AG08395 (cell line): ENCODE measurements at places on chromosomes 13 and 19.

DNA sequence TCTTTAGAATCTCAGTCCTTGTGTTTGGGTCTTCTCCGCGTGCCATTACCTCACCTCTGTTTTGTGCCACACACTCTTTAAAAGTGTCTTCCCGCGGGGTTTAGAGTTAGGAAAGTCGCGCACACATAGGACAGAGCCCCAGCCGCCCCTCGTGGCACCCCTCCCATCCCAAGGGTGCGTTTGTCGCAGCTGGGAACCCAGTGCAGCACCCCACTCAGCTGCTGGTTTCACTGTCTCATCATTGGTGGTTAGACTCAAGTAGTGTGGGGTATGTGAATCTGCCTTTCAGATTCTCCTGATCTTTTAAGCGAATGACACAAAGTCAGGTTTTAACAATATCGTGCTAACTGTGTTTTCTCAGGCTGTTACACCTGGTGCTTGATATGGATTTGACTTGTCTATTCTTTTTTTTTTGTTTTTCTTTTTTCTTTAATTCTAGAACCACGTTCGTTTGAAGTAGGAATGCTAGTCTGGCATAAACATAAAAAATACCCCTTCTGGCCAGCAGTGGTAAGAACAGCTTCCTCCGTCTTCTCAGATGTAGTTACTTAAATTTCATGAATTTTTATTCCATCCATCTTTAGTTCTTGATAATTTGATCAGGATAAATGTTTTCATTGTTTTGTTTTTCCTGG, 19.5 kb upstream of the NDUFS7 start:
- no peak for DNase-seq

GRCh38 chr13:107838588-107839161, 376.7 kb downstream of the LIG4 start:
- no peak for DNase-seq

DNA sequence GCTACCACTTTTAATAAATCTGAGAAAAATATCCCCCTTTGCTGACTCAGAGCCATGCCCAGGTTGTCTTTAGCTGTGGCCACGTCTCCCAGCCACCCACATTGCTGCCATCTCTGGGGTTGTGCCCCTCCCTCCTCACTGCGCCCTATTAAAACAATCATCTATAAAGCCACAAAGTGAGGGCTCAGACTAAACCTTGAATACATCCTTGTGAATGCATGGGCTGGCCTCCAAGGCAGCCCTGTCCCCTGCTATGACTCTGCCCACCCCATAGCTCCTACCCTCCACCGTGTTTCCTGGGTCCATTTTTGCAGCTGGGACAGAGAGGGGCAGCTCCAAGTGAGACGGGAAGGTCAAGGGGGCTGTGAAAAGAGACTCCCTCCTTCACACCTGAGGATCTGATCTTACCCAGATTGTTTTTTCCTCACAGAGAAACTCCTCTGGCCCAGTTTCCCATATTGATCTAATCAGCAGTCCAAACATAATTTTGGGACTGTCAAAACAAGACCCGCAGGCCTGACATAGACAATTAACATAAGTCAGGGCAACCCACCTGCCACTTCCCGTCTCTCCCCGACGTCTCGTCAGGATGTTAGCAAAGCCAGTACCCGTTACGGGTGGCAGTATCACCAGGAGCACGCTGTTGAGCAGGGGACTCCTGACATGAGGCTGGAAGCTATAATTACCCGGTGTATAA, 199.0 kb downstream of the KATNAL1 start:
- no peak for DNase-seq

GRCh38 chr13:40682449-40683240, 16.2 kb upstream of the FOXO1 start:
- peak; percentile 35 for DNase-seq
